ENCODE measurements at places on chromosomes 11 and 22.

- no peak for DNase-seq
These were observed 20.8 kb upstream of the TSKU start for GRCh38 chr11:76762356-76762752.

DNA sequence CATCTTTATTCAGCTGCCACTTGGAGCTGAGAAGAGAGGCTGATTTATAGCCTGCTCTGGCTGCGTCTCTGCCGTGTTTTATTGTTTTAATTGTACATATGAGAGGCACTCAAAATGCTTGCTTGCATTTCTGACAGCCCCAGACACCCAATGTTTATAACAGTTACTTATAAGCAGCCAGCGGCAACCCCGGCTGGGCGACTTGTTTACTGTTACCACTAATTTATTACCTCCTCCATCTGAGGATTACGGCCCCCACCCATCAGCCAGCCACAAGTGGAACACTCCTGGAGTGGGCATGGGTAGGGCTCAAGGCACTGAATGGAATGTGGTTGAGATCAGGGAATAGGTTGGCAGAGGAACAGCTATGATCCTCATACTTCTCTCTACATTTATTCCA lies 61.2 kb downstream of the CLPB start:
- no peak for DNase-seq

DNA sequence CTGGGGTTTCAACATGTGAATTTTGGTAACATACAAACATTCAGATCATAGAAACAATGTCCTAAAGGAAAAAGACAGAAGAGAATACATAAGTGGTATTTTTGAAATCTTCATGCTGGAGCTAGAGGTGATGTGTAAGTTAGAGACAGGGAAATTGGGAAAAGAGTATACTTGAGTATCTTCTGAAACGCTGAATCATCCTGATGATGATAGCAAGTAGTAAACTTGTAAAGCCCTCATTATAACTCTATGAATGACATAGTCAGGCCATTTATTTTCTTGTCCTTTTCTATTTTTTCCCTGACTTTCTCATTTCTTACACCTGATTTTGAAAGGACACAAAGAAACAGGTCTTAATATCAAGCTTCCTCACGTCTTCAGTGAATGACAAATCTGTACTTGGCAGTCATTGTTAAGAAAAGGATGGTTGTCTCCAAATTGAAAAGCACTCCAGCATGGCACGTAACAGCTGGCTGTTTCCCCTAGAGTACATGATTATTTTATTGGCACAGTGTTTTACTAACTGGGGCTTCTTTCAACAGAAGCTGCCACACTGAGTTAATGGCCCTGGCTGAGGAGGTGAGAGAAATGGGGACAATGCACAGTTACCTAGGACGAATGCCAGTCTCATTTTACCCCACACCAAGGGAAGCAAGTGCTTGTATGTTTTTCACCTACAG lies 140.7 kb upstream of the CTSC start:
- no peak for DNase-seq

GRCh38 chr22:49738566-49738965 lies 89.1 kb downstream of the BRD1 start:
- DNase-seq, result no peak

GRCh38 chr11:84894666-84895065 lies 732.5 kb downstream of the DLG2 start:
- no peak for DNase-seq
